ENCODE measurements at places on chromosomes 1 and 21. TPM values are rescaled to one million over a fixed set of nuclear protein-coding genes. Genes with fewer than 3 reads are reported as not detected.

DNA sequence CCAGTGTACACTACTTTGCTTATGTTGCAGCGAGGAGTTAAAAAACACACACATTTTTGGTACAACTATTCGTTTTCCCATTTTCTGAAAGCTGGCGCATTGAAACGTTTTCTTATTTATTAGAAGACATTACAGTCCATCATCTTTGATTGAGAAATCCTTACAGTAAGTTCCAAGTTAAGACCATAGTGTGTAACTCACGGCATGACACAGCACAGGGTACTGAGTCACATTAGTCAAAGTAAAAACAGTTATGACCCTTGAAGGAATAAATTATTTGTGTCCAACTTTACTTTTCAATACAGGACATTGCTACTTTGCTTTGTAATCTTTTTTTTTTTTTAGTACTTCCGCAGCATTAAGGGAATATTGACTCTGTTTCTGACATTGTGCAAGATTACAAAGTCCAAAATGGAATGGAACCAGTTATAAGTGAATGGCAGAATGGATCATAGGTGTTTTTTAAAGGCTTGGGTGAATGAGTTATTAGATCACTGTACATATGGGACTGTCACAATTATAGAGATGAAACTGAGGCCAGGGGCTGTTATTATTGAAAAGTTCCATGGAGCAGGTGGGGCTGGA lies 11.7 kb downstream of the PTGFRN start:
- no peak for DNase-seq

CD2 gene
- not detected for total RNA-seq

GRCh38 chr1:46284597-46285564 lies 18.5 kb downstream of the LRRC41 start:
- no peak for DNase-seq

- peak; percentile 87 for DNase-seq
Measured at GRCh38 chr1:53485478-53486394, 26.5 kb downstream of the DMRTB1 start.

GRCh38 chr1:217769768-217770167 lies 138.6 kb downstream of the SPATA17 start:
- no peak for DNase-seq

DNA sequence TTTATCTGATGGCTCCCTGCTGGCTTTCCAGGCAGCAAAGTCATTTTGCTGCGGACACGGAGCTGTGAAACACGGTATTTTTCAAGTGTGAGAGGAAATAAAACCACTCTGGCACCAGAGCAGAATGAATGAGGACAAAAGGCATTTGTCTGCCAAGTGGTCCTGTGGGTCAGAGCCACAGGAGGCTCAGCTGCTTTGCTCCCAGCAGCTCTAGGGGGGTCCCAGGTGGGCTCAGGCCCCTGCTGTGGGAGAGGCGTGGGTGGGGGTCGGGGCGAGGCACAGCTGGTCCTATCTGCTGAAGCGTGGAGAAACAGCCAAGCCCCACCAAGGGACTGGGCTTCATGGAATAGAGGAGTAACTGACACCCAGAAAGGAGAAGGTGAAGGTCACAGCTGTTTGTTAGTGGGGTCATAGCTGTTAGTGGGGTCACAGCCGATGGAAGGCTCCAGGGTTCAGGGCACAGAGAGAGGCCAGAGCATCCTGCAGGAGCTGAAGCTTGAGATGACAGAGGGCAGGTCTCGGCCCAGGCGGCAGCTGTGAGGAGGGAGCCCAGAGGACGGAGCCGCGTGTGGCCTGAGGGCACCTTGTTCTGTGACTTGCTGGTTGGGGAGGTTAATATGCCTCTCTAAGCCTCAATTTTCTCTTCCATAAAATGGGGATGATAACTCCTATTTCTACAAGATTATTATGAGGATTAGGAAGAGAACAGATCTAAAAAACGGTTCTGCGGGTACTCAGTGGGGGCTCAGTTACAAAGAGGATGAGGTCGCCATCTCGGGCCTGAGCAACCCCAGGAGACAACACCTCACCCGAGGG lies 7.1 kb downstream of the KIF17 start:
- no peak for DNase-seq

WNT4 gene
- total RNA-seq, result 0.53 TPM

DNA sequence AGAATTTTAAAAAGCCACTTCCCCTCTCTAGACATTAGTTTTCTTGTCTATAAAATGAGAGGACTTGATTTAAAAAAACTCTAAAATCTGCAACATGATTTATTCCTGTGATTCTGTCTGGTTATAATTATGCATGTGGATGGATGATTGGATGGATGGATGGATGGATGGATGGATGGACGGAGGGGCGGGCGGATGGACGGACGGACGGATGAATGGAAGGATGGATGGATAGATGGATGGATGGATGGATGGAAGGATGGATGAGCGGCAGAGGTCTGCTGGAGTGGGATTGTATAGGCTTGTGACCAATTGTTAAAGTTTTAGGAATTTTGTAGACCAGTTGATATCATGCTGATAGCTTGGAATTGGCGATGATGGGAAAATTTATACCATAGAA lies 135.2 kb upstream of the TIAM1 start:
- no peak for DNase-seq

DNA sequence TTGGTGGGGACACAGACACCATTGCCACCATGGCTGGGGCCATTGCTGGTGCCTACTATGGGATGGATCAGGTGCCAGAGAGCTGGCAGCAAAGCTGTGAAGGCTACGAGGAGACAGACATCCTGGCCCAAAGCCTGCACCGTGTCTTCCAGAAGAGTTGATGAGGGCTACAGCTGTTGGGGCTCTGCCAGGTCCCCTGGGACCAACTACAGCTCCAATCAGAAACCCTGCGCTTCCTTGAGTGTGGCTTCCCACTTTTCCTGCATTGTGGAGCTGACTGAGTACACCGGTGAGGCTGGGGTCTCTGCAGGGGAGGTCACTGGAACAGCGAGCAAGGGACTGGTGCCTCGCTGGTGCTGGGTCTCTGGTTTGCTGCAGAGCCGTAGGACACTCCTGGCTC lies 4.5 kb downstream of the ADPRS start:
- no peak for DNase-seq

- DNase-seq, result peak; percentile 94
Measured at GRCh38 chr1:156500793-156501506, 375 bp upstream of the MEF2D start.

DNA sequence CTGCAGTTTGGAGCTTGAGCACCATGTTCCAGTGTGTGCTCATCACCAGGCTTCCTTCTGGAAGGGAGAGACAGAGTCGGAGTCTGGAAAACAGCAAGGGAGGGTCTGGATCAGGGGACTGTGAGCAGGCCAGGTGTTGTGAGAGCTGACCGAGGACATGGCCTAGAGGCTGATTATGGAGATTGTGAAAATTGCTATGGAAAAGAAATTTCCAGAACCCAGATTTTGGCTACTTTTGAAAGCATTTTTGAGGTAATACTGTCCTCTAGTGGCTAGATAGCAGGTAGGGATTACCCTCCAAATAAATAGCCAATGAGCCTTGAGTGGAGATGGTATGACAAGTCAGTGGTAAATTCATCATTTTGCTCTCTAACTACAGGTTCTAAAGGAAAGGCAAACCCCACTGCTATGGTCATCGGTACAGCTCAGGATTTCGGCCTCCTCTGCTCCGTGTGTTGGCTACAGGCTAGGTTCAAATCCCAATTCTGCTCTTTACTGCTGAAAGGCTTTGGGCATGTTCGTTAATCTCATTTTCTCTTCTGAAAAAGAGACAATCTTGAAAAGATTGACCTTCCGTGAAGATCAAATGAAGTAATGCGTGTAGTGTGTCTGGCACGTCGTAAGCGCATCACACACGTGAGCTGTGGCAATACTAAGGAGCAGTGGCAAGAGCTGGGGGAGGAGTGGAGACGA lies 1.0 kb upstream of the HAO2 start:
- DNase-seq, result peak; percentile 69

CRNN gene
- total RNA-seq, result not detected

GRCh38 chr1:70818401-70818800 lies 229.2 kb downstream of the PTGER3 start:
- DNase-seq, result no peak

GRCh38 chr1:245894843-245895242 lies 612.2 kb downstream of the SMYD3 start:
- DNase-seq, result no peak
